ENCODE measurements at places on chromosomes 4 and X. TPM values are rescaled to one million over a fixed set of nuclear protein-coding genes. Genes with fewer than 3 reads are reported as not detected.

NLGN4X gene
- total RNA-seq, result 5.6 TPM

KLHL13 gene
- total RNA-seq, result 55.4 TPM

RPA4 gene
- 0.57 TPM for total RNA-seq

CITED1 gene
- 3.8 TPM for total RNA-seq

FGG gene
- total RNA-seq, result 2.8 TPM

PPARGC1A gene
- 80.8 TPM for total RNA-seq

INTU gene
- total RNA-seq, result 8.3 TPM

ADGRL3 gene
- total RNA-seq, result 8.9 TPM

GRCh38 chr4:135839712-135840111 lies 1638.1 kb upstream of the PABPC4L start:
- no peak for DNase-seq

DNA sequence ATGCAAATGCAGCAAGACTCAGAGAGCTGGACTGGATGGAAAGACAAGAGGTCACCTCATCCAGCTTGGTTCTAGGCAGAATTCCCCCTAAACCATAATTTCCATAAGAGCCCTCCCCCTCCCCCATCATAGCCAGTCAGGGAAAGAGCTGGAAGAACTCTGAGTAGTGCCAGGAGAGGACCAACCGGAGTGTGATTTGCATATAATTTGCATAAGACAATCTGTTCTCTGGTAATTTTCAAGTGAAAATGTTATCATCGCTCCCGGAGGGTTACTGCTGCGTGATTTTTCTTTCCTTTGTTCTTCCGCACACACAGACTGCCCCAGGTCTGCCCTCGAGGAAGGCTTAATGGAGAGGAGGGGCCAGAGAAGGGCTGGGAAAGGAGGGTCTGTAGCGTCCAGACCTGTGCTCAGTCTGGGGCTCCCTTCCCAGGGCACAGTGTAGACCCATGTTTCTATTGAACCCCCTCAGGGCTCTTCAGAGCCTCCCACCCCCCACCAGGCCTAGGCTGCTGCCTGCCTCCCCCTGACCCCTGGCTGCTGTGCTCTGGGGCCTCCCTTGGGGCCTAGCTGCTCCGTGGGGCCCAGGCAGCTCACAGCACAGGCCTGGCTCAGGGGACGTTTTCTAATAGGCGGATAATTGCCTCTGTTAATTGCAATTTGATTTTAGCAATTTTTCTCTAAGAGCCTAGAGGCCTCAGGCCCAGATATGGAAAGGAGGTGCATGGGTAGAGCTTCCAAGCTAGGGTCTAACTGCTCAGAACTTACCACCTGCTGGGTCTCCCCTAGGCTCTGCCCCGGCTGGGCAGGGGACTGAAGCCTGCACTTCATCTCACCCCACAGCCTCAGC lies 90.4 kb upstream of the PJA1 start:
- no peak for DNase-seq

DNA sequence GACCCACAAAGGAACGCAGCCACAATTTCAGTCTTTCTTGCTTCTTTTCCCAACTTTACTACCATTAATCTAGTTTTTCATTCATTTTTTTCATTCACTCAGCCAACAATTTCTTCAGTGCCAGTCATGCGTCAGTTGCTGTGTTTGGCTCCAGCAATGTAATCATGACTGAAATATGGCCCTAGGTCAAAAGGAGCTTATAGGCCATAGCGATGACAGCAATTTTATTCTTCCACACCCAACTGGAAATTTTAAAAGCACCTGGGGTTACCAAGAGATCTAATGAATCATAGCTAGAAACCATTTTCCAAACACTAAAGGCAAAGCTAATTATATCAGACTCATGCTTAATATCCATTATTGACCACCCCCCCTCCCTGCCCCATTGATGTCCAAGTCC lies 29.8 kb upstream of the C1QTNF7 start:
- no peak for DNase-seq

- no peak for DNase-seq
These were observed 8.9 kb downstream of the ANXA3 start for GRCh38 chr4:78560296-78560963.

DNA sequence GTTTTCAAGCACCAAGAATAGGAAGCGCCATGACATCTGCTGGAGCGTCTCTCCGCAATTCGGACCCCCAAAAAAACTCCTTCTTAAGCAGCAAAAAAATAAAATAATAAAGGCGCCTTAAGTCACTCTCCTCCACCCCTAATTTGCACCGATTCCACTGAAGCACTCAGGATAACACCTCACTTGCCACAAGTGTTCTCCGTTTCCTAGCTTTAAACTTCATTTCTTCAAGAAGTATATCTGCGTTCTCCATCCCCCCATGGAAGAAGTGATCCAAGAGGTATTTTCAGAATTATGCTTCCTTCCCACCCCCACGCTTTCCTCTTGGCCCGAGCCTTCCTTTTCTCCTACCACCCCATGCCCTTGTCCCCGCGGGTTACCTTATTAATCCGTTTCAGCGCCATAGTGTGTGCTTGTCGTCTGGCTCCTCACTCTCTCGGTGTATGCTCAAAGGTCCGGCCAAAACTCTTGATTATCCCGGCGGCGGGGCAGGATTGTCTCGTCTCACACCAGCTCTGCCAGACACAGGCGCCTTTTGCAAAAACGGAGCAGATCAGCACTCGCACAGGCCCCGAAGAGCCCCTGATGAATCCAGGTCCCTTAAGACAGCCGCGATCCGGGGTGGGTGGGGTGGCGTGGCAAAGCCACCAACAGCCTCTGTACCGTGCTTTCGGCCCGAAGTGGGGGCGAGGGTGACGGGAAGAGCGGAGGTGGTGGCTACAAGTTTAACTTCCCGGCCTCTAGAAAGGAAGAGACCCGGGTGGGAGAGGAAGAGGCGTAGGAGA lies 1.1 kb downstream of the UBE2D3 start:
- peak; percentile 14 for DNase-seq

DNA sequence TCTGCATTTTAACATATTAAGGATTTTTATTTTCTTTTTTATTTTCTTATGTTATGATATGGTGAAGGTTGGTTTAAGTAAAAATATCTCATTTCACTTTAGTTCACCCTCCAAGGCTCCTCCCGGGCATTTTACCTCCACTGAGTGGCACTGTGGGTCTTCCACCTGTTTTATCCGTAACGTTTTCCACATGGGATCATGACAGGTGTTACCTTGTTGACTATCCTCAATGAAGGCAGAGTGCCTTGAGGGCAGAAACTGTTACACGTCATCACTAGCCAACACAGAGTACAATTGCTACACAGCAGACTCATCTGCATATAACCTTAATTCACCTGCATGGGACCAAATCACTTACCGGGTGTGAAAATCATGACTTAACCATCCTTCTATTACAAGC lies 105.8 kb downstream of the GEMIN8 start:
- no peak for DNase-seq

DNA sequence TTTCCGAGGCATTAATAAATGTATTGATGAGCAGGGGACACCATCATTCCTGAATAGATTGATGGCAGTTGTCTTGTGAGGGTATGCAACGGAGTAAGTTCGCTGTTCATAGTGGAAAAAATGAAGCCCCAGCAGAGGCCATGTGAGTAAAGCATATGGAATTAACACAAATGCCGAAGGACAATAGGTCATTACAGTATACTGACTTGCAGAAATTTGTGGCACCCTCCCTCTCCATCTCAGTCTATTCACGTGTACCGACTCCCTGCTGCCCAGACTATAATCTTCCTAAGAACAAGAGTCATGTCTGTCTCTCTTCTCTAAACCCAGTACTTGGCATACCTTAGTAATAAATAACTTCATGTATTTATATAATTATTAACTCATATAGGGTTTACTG lies 47.1 kb upstream of the PCDH10 start:
- DNase-seq, result no peak

DNA sequence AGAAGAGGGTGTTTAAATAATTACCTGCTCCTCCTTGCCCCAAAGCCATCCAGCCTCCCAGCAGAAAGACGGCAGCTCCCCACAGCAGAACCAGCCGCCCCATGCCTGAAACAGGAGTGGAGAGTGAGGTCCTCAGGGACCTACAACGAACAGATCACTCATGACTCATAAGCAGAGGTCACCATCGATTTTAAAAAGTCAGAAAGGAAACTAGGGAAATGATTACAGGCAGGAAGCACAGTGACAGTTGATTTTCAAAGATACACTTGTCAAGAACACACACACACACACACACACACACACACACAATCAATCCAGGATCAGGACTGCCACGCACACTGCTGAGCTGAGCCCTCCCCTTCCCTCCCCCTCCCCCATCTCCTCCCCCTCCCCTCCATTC lies at the start of gene CRLF2:
CRLF2 (minus strand) TSS at position 118 of the 400 bp plus-strand sequence; CDS start at position 103, 15 bp downstream.
- DNase-seq, result peak; percentile 32

- no peak for DNase-seq
These were observed 45.2 kb downstream of the HTRA3 start for GRCh38 chr4:8314691-8315255.

GRCh38 chrX:131841496-131842437 lies 181.3 kb upstream of the STK26 start:
- peak; percentile 36 for DNase-seq

DNA sequence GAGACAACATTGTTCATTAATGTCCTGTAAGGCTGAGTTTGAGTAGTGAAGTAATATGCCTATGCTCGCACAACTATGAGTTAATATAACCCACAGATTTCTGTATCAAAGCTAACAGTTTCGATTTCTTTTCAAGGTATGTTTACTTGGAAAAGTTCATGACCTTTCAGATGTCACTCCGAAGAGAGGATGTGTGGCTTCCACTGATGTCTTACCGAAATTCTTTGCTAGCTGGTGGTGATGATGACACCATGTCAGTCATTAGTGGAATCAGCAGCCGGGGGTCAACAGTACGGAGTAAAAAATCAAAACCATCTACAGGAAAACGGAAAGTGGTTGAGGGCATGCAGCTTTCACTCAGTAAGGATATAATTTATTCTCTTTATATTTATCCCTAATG lies 124.9 kb downstream of the STAG2 start:
- DNase-seq, result no peak

DNA sequence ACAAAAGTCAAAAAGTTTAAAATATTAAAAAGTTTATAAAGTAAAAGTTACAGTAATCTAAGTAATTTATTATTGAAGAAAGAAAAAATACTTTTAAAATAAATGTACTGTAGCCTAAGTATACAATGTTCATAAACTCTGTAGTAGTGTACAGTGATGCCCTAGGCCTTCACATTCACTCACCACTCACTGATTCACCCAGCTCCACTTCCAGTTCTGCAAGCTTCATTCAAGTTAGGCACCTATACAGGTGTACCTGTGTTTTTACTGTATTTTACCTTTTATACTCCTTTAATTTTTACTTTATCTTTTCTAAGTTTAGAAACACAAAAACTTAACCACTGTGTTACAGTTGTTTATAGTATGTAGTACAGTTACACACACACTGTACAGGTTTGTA lies 40.1 kb upstream of the AGA start:
- no peak for DNase-seq

DNA sequence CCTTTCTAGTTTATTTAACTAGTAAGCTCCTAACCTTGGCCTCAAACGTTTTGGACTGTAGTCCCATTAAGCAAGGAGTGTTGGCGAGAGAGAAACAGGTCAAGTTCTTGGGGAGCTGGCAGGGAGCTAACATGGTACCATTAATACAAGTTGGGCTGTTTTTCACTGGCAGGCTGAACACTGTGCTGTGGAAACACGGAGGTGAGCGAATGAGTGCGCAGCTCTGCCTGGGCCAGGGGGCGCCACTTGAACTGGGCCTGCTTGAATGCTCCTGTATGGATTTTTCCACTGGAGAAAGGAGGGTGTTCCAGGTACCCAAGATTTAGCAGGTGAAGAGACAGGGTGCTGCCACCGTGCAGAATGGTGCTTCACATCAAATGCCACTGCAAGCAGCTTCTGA lies 7.4 kb upstream of the SMS start:
- DNase-seq, result no peak

GRCh38 chrX:68894513-68895340 lies 65.9 kb downstream of the EFNB1 start:
- peak; percentile 86 for DNase-seq

GRCh38 chrX:150455215-150455608 lies 92.1 kb downstream of the MAMLD1 start:
- DNase-seq, result no peak

DNA sequence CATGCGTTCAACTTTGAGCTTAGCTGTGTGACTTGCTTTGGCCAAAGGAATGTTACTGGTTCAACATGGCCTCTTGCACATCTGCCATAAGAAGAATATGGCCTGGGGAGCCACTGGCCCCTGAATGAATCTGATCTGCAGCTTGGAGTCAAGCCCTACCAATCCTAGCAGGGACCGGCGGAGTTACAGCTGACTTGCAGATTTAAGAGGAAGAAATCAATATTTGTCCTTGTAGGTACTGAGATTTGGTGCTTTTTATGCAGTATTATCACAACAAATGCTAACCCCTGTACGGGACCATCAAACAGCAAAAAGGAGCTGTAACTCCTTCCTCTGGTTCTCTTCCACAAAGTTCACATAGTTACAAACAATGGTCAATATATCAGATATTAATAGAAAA lies 252.0 kb downstream of the LDB2 start:
- no peak for DNase-seq

GRCh38 chrX:148069759-148070503 lies 88.8 kb downstream of the FMR1NB start:
- DNase-seq, result no peak

GRCh38 chr4:75525910-75526309 lies 11.6 kb downstream of the THAP6 start:
- DNase-seq, result no peak

GRCh38 chr4:82728301-82728700 lies 70.3 kb downstream of the SCD5 start:
- no peak for DNase-seq

DNA sequence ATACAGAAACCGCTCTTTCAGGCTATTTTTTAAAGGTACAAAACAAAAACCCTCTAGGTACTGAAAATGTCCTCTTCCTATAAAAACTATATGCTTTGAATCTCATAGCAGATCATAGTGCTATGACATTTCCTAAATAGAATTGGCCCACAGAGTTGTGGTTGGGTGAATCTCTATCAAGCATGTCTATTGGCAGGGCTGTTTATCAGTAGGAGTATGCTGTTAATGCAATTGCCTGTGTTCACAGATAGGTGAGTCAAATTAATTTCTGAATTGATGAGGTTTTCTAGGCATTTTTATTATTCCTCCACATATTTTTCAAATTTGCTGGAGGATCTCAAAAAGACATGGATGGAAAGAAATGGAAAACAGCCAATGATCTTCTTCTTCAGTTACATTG lies 73.9 kb downstream of the QRFPR start:
- no peak for DNase-seq

All from kidney (tissue), 22 donors.